ENCODE measurements at places on chromosomes 4 and X.

GRCh38 chr4:23811161-23811560 is 78.7 kb downstream of the PPARGC1A start:
- no peak for DNase-seq

GRCh38 chrX:43656005-43656494 is at the start of gene MAOA:
Gene MAOA, plus strand, starts transcription at chrX:43656299. Its CDS starts 43 bp downstream, at chrX:43656342.
- DNase-seq, result peak; percentile 40

DNA sequence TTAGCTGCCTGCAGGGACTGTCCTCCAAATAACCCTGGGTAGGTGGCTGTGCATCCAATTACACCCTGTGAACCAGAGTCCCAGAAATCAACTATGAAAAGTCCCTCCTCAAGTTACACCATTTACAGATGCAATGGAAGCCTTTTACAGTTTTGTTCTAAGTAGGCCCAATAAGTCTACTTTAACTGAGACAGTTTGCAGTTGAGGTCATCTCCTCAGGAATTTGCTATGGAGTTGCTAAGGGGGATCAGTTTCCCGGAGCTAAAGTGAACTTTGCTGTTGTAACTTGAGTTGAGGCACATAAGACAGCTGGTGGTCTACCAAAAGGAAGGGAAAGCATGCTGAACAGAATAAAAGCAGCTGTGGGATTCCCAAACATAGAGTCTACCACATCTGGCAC is 121.6 kb upstream of the STK26 start:
- no peak for DNase-seq

- DNase-seq, result peak; percentile 33
Observed at GRCh38 chrX:11792461-11793421, 34.7 kb downstream of the MSL3 start.

DNA sequence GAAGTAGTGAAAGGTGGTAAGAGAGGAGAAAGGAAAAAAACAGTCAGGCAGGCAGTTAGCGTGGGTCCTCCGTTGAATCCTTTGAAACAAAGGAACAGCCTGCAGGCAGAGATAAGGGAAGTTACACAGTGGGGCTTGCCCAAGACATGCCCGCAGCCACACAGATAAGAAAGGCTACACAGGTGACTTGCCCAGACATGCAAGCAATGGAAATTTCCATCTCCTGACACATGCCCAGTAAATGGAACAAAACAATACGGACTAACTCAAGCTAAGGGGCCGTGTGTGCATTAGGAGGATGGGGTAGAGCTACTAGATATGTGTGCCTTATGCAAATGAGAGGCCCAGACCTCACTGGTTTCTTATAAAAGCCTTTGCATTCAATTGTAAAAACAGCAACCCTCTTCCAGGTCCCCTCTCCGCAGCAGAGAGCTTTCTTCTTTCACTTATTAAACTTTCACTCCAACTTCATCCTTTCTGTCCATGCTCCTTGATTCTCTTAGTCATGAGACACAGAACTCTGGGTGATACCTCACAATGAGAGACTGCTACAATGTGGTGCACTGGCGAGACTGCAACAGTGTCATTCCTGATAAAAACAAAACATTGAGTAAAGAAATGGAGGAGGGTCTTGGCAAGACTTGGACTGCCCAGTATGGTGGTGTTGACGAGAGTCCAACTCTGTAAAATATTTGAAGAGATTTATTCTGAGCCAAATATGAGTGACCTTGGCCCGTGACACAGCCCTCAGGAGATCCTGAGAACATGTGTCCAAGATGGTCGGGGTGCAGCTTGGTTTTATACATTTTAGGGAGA is 997.4 kb upstream of the PRKX start:
- peak; percentile 18 for DNase-seq

DNA sequence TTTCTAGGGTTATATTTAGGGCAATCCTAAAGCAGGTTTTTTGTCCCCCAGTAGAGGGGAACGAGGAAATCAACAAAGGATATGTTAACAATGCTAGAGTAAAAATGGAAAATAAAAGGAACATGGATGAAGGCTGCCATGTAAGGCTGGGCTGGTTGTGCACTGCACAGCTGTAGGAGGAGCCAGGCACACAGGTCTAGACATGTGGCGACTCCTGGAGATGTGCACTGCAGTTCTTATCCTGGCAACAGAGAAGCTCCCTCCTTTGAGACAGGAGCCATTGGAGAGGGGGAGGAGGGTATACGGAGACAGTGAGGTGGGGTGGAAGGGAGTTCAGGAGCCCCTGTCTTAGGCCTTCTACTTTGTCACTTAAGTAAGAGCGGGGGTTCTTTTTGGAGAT is 65.9 kb downstream of the NAT8L start:
- no peak for DNase-seq

DNA sequence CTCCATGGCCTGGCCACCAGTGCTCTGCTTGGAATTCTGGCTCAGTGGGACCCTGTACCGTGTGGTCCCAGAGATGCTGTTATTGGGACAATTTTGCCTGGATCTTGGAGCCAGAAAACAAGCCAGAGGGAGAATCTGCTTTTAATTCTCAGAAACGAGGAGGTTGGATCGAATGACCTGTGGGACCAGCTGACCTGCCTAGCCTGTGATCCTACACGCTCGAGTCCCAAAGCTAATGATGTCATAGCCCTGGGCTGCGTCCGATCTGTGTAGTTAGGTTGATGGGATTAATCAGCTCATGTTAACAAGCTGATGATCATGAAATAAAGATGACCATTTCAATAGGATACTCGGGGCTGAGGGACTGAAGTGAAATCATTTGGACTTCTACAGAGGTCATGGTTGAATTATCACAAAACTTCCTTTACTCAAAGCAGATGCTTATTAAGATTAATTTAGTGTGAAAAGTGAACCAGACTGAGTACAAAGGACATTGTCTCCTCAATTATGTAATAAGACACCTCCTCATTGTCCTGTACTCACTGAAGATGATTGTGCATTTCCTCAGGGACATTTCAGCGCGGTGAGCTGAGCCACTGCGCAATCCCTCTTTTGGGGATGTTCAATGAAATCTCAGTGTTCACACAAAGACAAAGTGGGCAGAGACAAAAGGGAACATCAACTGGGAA is 51.9 kb upstream of the STX18 start:
- DNase-seq, result no peak

DNA sequence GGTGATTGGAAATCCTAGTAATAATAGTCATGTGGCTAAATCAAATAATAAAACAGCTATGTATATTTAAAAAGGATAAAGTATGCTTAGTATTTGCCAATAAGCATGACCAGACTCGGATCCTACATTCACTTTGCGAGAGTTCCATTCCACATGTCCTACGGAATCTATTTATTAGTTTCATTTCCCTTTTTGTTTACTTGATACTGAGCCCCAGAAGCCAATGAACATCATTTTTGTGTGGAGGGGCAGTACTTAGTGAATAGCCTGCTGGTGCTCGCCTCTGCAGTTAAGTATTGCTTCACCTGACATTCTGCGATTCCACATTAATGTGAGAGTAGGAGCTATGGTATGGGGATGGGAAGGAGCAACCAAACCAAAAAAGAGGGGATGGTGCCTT is 58.5 kb upstream of the NAP1L5 start:
- no peak for DNase-seq

DNA sequence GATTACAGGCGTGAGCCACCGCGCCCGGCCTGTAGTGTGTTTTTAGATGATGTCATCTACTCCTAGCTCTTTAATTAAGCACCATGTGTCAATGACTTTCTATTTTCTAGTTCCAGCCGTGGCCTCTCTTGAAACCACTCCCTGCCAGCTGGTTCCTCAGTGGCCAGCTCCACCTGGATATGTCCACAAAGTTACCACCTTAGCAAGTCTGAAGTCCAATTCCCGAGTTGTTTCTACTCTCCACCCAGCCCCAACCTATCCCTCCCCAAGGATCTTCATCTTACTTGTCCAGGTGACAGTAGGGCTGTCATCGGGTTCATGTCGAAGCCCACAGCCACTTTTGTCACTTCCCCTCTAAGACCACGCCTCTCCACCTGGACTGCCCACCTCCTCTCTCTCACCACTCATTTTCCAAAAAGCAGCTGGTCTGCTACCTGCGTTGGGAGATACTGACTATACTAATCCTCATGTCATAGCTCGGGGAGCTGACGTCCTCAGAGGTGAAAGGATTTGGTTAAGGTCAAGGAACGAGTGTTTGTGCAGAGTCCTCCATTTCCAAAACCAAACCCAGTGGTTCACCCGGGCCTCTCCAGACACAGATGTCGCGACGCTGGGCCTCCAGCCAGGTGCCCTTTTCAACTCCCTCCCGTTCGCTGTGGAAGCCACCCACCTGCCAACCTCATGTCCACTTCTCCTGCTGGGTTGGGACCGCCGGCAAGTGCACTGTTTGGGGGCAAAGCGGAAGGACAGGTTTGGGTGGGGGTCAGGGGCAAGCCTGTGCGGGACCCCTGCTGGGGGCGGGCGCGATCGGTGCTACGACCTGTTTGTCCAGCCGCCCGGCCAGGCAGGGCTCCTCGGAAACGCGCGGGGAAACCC is 704 bp downstream of the FAM3A start:
- DNase-seq, result peak; percentile 23

DNA sequence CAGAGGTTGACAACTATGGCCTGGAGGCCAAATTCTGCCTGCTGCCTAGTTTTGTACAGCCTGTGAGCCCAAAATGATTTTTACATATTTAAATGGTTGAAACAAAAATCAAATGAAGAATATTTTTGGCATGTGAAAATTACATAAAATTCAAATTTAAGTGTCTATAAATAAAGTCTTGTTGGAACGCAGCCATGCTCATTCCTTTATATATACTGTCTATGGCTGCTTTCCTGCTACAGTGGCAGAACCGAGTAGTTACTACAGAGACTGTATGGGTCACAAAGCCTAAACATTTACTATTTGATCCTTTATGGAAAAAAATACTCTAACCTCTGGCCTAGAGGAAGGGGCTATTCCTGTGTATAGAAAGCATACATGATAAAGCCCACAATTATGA is 290.4 kb downstream of the GLUD2 start:
- no peak for DNase-seq
